ENCODE measurements at places on chromosomes 7 and 10.

DNA sequence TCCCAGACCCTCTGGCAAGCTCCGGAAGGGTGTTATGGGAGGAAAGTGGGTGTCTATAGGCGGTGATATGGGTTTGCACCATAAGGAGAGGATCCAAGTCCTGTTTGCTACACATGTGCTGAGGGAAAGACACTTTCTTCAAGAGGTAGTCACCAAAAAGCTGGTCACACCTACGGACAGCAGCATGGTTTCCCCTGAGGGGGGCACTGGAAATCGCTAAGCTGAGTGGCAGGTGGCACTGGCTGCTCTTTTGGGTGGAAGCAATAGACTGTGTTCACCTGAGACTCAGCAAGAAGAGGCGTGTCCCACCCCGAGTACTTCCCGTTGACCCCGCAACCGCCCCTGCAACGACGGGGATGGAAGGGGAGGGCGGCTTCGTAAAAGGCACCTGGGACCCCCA lies 1.8 kb upstream of the FOXI2 start:
- no peak for DNase-seq

GRCh38 chr7:106068538-106068961 lies 43.6 kb downstream of the SYPL1 start:
- DNase-seq: no peak

- DNase-seq: no peak
Measured at GRCh38 chr7:33421429-33421828, 292.1 kb downstream of the BBS9 start.

GRCh38 chr10:77771851-77772250 lies 134.2 kb upstream of the KCNMA1 start:
- no peak for DNase-seq

GRCh38 chr7:121204537-121204936 lies 124.3 kb upstream of the WNT16 start:
- peak; percentile 9 for DNase-seq

DNA sequence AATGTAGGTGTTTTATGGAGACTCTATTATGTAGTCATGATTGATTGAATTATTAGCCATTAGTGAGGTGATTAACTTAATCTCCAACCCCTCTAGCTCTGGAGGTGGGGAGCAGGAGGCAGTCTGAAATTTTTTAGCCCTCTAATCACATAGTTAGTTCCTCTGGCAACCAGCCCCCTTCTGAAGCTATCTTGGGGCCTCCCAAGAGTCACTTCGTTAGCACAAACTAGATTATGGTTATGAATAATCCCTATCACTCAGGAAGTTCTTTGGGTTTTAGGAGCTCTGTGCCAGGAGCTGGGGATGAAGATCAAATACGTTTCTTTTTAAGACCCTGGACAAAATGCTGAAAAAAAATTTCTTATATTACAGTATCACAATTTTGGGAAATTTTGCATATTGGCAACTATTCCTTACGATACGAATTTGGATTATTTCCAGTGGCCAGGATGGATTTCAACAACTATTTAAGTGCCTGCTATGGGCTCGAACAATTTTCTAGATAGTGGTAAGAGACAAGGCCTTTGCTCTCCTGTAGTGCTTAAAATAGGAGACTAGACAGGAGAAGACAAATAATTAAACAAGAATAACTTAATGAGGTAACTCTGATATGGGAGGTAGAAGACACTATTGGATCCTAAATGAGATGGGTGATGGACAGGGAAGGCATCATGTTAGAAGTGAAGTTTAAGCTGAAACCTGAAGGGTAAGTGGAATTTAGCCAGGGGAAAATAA lies 52.9 kb downstream of the BTAF1 start:
- DNase-seq: no peak

DNA sequence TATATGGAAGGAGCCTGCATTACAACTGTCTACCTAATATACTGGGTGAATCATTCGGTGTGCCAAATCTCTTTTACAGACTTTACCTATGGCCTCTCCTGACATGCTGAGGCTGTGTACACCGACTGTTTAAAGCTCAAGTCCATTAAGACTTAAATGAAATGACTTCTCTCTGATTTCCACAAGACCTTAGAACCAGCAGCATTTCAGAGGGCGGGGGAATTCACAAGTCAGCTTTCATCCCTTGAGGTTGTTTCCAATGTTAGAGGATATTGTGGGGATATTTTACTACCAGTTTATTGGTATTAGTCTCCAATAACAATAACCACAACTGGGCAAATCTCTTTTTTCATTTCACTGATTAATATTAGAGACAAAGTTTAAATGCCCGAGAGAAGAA lies 87.1 kb upstream of the IKZF1 start:
- DNase-seq: no peak

Measured in astrocyte of the cerebellum (primary cell).